Stomach (tissue), 19 donors: ENCODE measurements at places on chromosomes 12 and 14. TPM values are rescaled to one million over a fixed set of nuclear protein-coding genes. Genes with fewer than 3 reads are reported as not detected.

GRCh38 chr12:54459355-54459754 is 14.0 kb downstream of the GTSF1 start:
- DNase-seq = no peak
- H3K36me3 ChIP-seq = no peaks in the 10 kb centered on the region
- no peaks in the 10 kb centered on the region for H3K4me1 ChIP-seq
- no peak overlapping the region for H3K27ac ChIP-seq
- no peak overlapping the region for H3K4me3 ChIP-seq

DNA sequence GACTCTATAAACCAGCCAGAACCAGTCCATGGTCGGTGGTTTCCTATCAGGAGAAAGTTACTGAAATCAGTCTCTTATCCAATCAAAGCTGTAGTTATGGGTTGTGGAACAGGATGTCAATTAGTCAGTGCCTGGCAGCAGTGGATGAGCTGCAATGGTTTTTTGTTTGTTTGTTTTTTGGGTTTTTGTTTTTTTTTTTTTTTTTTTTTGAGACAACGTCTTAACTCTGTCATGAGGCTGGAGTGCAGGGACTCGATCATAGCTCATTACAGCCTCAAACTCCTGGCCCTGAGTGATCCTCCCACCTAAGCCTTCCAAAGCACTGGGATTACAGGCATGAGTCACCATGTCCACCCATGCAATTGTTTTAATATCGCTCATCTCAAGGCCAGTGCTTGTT is 113.3 kb upstream of the CAND1 start:
- no peak for DNase-seq
- no peaks in the 10 kb centered on the region for H3K4me1 ChIP-seq
- H3K27me3 ChIP-seq = no peaks in the 10 kb centered on the region
- H3K36me3 ChIP-seq = no peaks in the 10 kb centered on the region
- H3K27ac ChIP-seq = no peak overlapping the region
- H3K4me3 ChIP-seq = no peak overlapping the region

DNA sequence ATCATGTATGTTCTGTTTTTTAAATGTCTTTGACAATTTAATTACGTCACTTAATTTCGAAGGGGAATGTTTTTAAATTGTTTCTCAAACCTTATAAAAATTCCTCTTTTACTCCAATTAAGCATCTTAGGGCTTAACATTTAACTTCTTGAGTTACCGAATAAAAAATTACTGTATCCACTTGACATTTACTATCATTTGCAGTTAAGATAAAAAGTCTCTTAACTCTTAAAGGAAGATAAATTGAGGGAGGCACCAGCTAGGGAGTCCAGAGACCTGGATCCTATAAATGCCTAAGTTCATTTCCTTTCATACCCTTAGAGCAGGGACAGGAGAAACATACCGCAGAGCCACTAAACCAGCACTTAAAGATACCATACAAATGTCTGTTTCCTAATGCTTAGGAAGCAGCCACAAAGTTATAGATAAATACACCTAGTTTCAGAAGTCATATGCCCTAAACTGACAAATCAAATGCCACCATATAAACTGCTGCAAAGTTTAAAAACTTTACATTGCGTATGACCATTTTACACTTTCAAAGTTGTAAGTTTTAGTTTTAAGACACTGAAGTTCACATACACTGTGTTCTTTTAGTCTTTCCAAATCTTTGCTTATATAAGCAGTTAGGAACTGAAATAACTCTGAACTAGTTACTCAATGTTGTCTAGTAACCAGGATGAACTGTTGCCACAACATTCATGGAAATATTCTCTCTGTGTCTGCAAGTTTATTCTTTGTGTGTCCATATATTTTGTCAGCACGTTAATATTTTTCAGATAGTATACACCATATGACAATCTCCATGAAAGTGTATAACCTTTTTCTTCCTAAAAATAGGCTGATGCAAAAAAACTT is 71.2 kb downstream of the GALNT4 start:
- H3K4me1 ChIP-seq = peaks cover 38% of the 10 kb centered on the region
- DNase-seq = peak; percentile 75
- H3K27me3 ChIP-seq = no peaks in the 10 kb centered on the region
- peaks cover 5% of the 10 kb centered on the region for H3K36me3 ChIP-seq

DNA sequence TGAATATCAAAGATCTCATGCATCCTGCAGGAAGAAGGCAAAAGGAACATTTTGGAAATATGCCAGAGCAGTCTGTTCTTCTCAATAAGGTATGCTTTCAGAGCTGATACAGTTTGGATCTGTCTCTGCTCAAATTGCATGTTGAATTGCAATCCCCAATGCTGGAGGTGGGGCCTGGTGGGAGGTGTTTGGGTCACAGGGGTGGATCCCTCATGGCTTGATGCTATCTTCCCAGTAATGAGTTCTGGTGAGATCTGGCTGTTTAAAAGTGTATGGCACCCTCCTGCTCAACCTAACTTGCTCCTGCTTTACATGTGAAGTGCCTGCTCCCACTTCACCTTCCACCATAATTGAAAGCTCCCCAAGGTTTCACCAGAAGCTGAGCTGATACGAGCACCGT is 76.6 kb downstream of the RIN3 start:
- no peak for DNase-seq
- H3K4me1 ChIP-seq = peaks cover 31% of the 10 kb centered on the region
- H3K27ac ChIP-seq = no peak overlapping the region
- H3K36me3 ChIP-seq = no peaks in the 10 kb centered on the region

- no peaks in the 10 kb centered on the region for H3K27me3 ChIP-seq
- no peak overlapping the region for H3K4me3 ChIP-seq
Measured at GRCh38 chr14:55848964-55849363, 269.0 kb downstream of the KTN1 start.

- no peak overlapping the region for H3K4me3 ChIP-seq
- H3K27ac ChIP-seq = no peak overlapping the region
- no peaks in the 10 kb centered on the region for H3K27me3 ChIP-seq
- DNase-seq = no peak
- no peaks in the 10 kb centered on the region for H3K4me1 ChIP-seq
Measured at GRCh38 chr12:3792623-3793288, 39.8 kb upstream of the CRACR2A start.

DNA sequence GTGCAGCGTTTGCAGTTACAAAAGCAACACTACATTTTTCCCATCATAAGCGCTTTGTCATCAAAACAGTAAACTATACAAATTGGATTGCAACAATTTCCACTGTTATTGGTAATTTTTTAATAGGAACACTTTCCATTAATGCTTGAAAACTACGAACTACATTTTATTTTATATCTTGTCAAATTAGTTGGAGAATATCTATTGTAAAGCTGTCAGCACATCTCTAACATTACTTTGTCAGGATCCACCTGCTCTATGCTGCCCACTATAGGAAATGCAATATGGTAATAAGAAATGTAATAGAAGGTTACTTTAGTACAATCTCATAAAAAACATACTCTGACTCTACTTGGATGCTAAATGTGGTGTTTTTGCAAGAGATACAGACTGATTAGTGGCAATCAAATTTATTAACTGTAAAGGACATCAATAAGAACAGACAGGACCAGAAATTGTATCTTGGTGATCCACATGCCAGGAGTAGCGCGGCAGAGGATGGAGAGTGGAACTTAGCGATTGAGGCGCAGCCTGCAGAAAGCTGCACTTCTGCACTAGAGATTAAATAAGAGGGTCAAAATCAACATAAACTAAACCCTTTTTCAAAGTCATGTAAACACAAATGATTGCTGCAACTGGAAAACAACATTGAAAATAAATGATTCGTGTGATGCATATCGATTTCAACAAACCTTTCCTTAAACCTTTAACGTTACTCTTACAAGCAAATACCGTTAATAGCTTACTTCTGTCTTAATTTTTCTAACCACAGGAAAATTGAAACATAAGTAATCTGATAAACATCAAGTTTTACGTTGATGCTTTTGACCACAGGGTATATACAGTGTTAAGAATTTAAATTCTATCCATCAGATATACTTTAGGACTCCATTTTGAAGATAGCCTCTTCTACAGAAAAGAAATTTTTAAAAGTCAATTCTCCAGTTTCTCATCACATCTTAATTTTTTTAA is 3.6 kb upstream of the ARID2 start:
- H3K4me1 ChIP-seq = peaks cover 7% of the 10 kb centered on the region
- no peak overlapping the region for H3K27ac ChIP-seq
- H3K27me3 ChIP-seq = no peaks in the 10 kb centered on the region
- DNase-seq = no peak
- H3K36me3 ChIP-seq = no peaks in the 10 kb centered on the region

GRCh38 chr12:69238589-69239351 is 599 bp upstream of the CPSF6 start:
- H3K36me3 ChIP-seq = no peaks in the 10 kb centered on the region
- H3K4me1 ChIP-seq = peaks cover 47% of the 10 kb centered on the region
- no peaks in the 10 kb centered on the region for H3K27me3 ChIP-seq
- H3K4me3 ChIP-seq = peak overlapping the region; percentile 88
- DNase-seq = no peak
- H3K27ac ChIP-seq = peak overlapping the region; percentile 91

DNA sequence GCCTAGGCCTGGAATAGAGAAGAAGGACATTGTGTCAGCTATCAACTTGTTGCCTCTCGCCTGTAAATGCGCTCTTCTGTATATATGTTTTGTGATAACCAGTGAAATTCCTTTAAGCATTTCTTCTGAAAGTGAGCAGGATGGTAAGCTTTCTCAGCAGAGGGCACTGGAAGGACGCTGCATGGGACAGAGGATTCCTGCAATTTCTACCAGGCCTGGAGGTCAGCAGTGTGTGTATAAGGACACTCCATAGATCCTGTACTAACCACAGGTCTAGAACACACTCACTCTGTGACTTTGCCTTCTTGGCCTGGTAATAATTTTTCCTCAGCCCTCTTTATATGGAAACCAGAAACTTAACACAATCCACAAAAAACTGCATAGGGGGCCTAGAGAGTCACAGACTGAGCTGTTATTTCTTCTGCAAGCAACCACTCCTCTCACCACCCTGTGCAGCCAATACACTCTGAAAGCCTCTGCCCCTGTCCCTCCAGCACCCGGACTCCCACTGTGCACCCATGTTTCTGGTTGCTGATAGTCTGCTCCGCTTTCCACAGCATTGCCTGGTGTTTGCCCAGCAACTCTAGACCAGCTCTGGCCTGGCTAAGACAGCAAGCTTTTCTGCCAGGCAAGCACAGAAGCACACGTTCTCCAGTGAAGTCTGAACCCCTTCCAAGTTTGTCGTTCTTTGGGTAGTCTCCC is 94.0 kb upstream of the RMST start:
- H3K4me1 ChIP-seq = no peaks in the 10 kb centered on the region
- H3K36me3 ChIP-seq = no peaks in the 10 kb centered on the region
- H3K27me3 ChIP-seq = no peaks in the 10 kb centered on the region
- H3K27ac ChIP-seq = no peak overlapping the region
- H3K4me3 ChIP-seq = no peak overlapping the region

DNA sequence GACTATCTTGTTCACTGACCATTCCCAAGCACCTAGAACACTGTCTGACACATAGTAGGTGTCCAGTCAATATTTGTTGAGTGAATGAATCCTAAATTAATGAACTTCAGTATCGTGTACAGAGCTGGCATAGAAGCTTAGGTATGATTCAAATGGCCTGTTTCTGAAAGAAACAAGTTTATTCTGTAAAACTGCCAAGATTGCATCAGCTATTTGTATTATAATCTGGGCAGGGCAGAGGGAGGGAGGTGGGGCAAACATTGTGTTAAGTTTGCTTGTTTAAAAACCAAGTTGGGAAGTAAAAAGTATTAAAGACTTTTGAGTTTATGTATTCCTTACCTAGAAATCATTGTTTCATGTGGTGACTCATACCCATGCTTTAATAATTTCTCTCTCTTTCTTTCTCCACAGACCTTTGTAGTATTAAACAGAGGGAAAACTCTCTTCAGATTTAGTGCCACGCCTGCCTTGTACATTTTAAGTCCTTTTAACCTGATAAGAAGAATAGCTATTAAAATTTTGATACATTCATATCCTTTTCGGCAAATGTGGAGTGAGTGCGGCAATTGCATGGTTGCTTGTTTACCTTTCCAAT is 92.8 kb downstream of the SCN8A start:
- peak; percentile 82 for DNase-seq
- no peaks in the 10 kb centered on the region for H3K36me3 ChIP-seq
- H3K4me1 ChIP-seq = peaks cover 23% of the 10 kb centered on the region
- peak overlapping the region; percentile 45 for H3K27ac ChIP-seq
- no peak overlapping the region for H3K4me3 ChIP-seq

- peak overlapping the region; percentile 51 for H3K27ac ChIP-seq
- DNase-seq = no peak
- no peaks in the 10 kb centered on the region for H3K27me3 ChIP-seq
- H3K36me3 ChIP-seq = peaks cover 3% of the 10 kb centered on the region
Measured at GRCh38 chr12:89469361-89469760, 55.2 kb downstream of the GALNT4 start.

DNA sequence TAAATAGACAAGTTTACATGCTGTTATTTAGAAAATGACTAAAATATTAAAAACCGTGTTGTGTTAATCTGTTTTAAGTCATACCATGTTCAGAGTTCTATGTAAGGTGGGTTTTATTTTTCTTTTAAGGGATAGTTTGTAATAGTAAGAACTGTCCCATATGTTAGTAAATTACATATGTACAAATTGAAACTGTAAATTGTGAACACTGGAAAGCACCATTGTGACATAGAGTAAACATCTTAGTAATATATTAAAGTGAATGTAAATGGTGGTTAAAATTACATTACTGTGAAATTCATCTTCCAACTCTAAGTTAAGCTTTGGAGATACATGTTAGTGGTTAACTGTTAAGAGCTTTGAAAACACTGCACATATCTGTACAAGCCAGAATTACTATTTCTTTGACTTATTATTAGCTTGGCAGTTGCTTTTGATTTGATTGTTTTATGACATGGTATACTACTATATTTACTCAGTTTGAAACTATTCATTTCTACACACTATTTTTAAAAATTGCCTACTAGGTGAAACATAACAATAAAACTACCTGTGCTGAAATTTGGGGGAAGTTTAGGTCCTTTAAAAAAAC is 27.4 kb upstream of the DIP2B start:
- H3K4me1 ChIP-seq = no peaks in the 10 kb centered on the region
- peaks cover 47% of the 10 kb centered on the region for H3K36me3 ChIP-seq
- DNase-seq = no peak
- no peak overlapping the region for H3K4me3 ChIP-seq
- no peak overlapping the region for H3K27ac ChIP-seq
- H3K27me3 ChIP-seq = no peaks in the 10 kb centered on the region

DNA sequence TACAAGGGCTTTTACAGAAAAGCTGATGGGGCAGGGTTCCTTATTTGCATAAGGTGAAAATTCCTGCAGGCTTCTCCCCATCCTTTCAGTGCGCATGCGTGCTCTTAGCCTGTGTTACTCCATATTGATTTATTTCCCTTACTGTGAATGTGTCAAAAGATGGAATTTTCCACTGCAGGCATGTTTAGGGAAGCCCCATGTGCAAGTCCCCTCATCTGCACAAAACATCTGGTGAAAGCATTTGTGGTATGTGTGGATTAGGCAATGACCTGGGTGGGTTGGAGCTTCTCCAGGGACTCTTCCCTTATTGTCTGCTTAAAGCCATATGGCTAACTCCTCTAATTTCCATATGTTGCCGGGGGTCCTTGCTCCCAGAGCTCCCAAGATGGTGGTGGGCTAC is 912.7 kb upstream of the LRFN5 start:
- H3K27me3 ChIP-seq = no peaks in the 10 kb centered on the region
- no peak for DNase-seq
- H3K27ac ChIP-seq = no peak overlapping the region
- H3K4me3 ChIP-seq = no peak overlapping the region

The KIF5A gene
- 2.3 TPM for total RNA-seq

The FAM90A1 gene
- total RNA-seq = not detected

The CLEC4A gene
- total RNA-seq = not detected

The RIPK3 gene
- total RNA-seq = 11.2 TPM

The KRT77 gene
- not detected for total RNA-seq

The PRKD1 gene
- 21.6 TPM for total RNA-seq

The ARHGEF25 gene
- total RNA-seq = 18.7 TPM

The ADAM21 gene
- total RNA-seq = not detected

The LRP1 gene
- total RNA-seq = 455 TPM

The SERPINA5 gene
- 3.1 TPM for total RNA-seq

The EEF1AKMT3 gene
- 16.4 TPM for total RNA-seq

The GUCY2C gene
- not detected for total RNA-seq

The LRR1 gene
- 1.7 TPM for total RNA-seq

The ZBTB42 gene
- total RNA-seq = 59.7 TPM

The ZDHHC22 gene
- not detected for total RNA-seq
